Activated CD4-positive, alpha-beta T cell treated with anti-CD3 and anti-CD28 coated beads, Interleukin-2, amount 10 ng/mL, durations not matched to agents 7 days and 5 days (primary cell): ENCODE measurements at places on chromosomes 5 and 9. TPM values are rescaled to one million over a fixed set of nuclear protein-coding genes. Genes with fewer than 3 reads are reported as not detected.
A peak's percentile ranks its signal among the peaks of the same experiment; 100 is the strongest.

DNA sequence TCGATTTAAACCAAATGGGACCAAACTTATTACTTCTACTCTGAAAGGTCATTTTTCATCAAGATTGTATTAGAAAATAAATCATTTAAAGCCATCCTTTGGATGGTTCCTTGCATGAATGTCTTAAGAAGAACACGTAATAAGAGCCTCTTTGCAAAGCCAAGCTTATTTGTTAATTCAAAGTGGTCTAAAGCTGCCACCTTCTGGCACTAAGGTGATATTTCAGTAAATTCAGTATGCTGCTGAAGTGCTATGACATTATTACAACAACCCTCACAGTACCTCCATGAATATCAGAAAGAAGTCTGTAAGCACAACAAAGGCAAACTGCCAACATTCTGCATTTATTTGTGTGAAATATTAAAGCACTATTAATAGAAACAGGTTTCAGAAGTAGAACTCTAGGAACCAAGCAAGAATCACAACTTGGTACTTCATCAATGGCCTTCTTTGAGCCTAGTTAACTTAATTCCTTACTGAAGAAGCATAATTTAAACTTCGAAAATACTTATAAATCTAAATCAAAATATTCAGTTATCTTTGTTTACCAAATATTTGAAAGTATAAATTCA lies 53.1 kb upstream of the TYRP1 start:
- no peak for DNase-seq

GRCh38 chr9:137000177-137000930 lies 4.0 kb upstream of the CLIC3 start:
- peak; percentile 49 for DNase-seq

The NTRK2 gene
- total RNA-seq = 1.8 TPM

DNA sequence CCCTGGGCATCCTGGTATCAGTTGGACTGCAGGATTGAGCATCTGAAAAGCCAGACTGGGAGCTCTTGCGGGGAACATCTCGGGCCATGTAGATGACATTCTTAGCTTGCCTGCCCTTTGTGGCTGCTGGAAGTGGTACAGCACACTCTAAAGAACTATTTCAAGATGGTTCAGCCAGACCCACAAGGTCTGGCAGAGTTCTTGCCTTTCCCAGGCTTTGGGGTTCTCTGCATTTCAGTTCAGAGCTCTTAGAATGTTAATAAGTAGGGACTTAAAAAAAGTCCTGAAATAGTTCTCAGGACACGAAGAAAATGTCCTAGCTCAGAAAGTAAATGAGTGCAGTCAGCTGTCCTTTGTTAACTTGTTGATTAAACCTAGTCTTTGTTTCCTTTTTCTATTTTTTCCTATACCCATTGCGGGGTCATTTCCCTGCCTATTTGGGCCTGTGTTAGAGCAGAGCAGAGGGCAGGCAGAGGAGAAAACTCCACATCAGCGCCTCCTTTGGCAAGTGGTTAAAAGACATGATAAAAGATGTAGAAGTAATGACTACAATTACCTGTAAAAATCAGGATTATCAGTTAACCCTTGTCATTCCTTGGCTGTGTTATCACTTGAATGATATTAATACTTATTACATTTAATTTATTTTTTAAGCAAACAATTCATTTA lies 291.5 kb downstream of the ZSWIM6 start:
- DNase-seq = no peak

DNA sequence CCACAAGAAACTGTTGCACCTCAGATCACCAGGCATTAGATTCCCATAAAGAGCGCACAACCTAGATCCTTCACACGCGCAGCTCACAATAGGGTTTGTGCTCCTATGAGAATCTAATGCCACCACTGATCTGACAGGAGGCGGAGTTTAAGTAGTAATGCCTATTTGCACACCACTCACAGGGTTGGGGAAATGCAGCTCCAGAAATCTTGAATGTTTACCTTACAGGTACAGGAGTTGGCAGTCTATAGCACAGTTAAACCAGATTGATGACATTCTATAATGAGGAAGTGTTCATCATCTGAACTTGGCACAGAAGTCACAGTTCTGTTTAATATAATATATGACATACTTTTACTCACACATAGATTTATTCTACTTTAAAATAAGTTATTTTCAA lies 732.2 kb upstream of the ZNF608 start:
- no peak for DNase-seq

The SLC24A2 gene
- not detected for total RNA-seq

The SH2D3C gene
- 71.4 TPM for total RNA-seq

- no peak for DNase-seq
Observed at GRCh38 chr9:136984464-136985026, 1.8 kb downstream of the LCNL1 start.

The DMGDH gene
- not detected for total RNA-seq

DNA sequence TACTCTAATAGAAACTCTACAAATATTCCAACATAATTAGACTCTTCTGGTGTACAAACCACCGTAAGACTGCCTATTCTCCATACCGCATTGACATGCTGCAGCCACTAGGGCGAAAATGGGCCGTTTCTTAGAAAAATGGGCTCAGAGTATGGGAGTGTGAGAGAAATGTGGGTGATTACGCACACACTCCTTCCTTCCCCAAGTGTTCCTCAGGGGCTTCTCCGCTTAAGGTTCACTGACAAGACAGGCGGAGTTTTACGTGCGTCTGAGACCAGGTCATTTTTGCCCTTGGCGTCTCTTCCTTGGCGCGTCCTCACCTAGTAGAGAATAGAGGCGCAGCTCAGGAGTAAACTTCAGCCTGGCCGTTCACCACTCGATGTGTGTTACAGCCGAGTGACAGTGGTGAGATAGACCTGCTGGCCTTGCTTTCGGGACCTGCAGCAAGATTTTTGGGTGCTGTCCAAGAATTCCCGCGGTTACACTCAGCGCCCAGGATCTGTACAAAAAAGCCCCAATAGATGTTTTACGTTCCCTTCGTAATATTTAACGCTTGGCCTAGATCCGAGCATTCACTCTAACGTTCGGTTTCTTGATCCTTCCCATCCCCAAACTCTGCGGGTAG lies 1.8 kb upstream of the NTRK2 start:
- DNase-seq = no peak

The EQTN gene
- total RNA-seq = not detected

DNA sequence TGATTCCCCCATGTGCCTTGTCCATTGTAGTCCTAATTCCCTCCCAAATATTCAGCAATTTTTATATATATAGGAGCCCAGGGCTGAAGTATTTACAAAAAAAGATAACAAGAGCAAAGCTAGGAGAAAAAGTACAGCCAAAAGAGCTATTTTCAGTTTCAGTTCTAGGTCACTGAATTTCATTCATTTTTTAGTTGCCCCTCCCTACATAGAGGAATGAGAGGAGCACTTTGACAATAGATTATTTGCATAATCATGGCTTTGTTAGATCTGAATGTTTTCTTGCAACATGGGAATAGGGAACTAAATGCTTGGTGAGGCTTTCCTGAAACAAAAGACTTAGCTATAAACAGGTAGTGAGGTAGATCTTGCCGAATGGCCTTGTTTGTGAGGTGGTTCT lies 15.3 kb upstream of the F2RL2 start:
- no peak for DNase-seq

The LCN1 gene
- not detected for total RNA-seq

DNA sequence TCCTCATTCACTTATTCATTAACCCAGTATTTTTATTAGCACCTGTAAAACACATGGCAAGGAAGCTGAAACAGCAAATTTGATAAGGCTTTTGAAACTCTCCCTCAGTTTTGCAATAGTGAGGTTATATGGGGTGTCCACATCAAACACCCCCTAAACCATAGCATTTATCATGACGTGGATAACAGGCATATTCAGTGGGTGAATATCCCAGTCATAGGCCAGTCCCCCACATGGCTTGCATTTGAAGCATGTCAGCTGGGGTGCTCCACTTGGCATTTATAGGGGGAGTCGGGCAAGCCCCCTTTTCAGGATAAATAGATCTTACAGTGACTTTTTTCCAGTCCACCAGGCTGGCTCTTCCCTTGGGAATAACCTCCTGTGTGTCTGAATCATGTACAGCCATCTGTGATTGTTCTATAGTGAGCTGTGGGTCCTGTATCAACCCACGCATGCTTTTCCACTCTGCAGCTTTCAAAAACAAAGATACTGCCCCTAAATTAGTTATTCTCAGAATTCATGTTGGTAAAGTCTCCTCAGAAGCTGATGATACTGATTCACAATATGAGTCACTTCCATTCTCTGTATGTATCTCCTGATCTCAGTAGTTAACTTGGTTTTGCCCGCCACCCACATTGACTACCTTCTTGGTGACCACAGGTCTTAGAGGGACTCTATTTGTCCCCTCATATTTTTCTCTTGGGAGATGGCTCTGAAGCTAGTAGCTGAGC lies 84.4 kb upstream of the SPIN1 start:
- peak; percentile 56 for DNase-seq

GRCh38 chr9:81669041-81669651 lies 20.2 kb downstream of the TLE1 start:
- no peak for DNase-seq

- no peak for DNase-seq
Observed at GRCh38 chr9:113658545-113658895, 195.0 kb downstream of the RGS3 start.

DNA sequence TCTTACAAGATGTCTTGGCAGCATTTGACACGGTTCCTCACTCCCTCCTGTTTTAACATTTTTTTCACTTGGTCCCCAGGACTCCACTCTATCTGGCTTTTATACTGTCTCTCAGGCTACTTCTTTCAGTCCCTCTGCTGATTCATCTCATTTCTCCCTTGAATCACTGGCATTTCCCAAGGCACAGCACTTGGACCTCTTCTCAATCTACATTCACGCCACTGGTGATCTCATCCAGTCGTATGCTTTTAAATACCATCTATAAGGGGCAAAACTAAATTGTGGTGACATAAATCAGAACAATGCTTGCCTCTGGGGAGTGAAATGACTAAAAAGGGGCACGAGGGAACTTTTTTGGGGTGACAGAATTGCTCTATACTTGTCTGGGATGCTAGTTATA lies 47.1 kb downstream of the MAPKAP1 start:
- no peak for DNase-seq

GRCh38 chr9:127132921-127133647 lies 10.6 kb upstream of the ANGPTL2 start:
- no peak for DNase-seq

- no peak for DNase-seq
Observed at GRCh38 chr5:68455216-68455615, 239.7 kb downstream of the PIK3R1 start.

- no peak for DNase-seq
Observed at GRCh38 chr9:132356324-132356924, 1.6 kb upstream of the SETX start.

DNA sequence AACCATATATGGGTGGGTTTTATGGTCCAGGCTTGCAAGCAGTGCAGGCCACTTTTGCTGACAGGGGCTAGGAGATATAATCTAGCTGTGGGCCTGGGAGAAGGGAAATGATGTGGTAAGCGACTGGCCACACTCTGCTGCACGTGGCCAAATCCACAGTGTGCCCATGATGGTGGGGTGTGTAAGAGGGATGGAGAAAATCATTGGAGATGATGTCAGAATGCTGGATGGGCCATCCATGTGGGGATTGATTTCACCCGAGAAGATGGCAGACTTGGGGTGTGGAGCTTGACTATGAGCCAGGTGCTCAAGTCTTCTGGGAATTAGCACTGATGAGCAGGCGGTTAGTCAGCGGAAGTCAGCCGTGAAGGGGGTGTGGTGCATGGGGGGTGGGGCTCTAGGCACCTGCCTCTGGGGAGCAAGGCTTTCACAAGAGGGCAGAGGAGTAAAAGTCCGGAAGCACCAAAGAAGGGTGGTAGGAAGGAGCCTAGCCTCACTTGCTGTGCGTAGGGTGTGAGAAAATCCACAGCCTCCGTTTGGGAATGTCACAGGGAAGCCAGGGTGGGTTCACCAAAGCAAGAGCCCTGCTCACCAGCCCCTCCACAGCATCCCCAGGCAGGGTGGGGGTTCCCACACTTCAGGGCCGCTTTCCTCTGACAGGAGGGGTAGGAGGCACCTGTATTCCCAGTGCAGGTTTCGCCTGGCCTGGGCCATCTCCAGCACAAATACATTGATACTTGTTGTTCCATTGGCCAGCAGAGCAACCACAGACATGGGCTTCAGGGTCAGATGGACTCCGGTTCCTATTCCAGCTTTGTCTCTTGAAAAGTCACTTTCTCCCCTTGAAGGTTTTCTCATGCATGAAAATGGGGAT lies 44.5 kb upstream of the ANGPTL2 start:
- no peak for DNase-seq

The SYNPO gene
- 0.05 TPM for total RNA-seq

DNA sequence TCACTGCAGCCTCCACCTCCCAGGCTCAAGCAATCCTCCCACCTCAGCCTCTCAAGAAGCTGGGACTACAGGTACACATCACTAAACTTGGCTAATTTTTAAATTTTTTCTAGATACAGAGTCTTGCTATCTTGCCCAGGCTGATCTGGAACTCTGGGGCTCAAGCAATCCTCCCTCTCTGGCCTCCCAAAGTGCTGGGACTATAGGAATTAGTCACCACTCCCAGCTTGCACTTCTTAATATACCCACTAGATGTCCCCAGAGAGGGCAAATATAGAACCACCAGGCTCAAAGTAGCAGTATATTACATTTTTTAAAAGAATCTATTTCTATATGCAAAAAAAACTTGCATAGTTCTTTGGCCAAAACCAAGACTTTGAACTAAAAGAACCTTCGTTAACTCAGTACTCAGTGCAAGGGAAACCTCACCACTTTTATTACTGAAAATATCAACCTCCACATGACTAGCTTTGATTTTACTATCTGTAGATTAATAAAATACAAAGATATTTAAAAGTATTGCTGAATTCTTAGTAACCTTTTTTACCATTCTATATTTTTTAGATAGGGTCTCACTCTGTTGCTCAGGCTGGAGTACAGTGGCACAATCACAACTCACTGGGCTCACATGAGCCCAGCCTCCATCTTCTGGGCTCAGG lies 25.8 kb upstream of the HSD17B3 start:
- DNase-seq = peak; percentile 63

The SLC36A2 gene
- not detected for total RNA-seq

The PTPRD gene
- total RNA-seq = not detected

The DOCK2 gene
- 270 TPM for total RNA-seq
